ENCODE measurements at places on chromosomes 1 and 21. TPM values are rescaled to one million over a fixed set of nuclear protein-coding genes. Genes with fewer than 3 reads are reported as not detected.

DNA sequence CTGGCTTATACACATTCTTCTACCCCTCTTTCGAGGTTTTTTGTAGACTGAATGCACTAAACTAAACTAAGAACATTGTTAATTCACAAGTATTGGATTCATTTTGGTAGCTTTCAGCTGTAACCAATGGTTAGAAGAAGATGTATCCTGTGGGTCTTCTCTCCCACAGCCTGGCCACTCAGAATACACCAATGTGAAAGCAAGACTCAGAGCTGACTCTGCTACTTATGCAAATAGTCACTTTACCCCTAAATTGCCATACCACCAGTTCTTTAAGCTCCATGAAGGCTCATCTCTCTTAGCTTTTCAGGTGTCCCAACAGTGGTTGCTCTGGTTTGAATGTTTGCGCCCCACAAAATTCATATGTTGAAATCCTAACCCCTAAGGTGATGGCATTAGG, 60.1 kb downstream of the RGS13 start:
- no peak overlapping the region for H3K4me3 ChIP-seq
- DNase-seq: no peak
- no peaks in the 10 kb centered on the region for H3K36me3 ChIP-seq
- peaks cover 9% of the 10 kb centered on the region for H3K4me1 ChIP-seq
- no peak overlapping the region for H3K27ac ChIP-seq

- no peak overlapping the region for H3K4me3 ChIP-seq
- H3K4me1 ChIP-seq: no peaks in the 10 kb centered on the region
- no peak overlapping the region for H3K27ac ChIP-seq
- H3K27me3 ChIP-seq: no peaks in the 10 kb centered on the region
These were observed 14.2 kb upstream of the CELSR2 start for GRCh38 chr1:109235137-109235536.

DNA sequence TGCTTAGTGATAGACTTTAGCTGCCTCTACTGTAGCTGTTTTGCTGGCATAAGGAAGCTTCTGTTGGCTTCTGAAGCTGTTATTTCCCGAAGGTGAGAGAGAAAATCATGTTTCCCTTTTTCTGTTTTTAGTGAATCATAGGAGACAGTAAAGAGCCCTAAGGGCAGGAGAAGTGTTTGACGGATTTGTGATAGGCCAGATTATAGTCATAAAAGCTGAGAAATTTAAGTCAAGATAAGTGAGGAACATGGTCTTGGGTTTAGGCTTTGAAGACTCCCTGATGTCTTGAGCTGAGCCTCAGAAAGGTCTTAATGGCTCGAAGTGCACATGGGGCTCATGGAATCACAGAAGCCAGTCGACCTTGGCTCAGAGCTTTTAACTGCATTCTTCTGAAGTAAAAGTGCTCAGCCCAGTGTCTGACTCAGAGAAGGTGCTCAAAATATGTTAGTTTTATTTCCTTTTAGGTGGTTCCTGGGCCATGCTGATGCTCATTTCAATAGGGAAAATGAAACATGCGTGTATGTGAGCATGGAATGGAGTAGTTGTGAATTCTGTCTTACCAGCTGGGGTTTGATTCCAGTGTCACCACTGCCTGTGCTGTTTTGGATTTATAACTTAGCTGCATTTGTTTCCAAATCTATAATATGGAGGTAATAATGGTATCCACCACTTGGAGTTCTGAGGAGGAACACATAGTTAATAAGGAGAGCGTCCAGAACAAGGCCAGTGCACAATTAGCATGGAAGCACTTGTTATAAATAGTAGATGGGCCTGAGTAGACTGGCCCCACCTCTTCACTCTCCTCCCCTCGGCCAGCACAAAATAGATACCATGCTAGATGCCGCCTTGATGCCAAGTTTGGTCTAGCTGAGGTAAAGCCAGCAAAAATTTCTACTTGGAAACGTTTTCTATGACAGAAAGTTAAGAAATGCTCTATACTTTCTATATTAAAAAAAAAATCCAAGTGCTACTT, 99.2 kb downstream of the C1orf21 start:
- no peaks in the 10 kb centered on the region for H3K27me3 ChIP-seq
- no peaks in the 10 kb centered on the region for H3K4me1 ChIP-seq
- H3K27ac ChIP-seq: no peak overlapping the region

DNA sequence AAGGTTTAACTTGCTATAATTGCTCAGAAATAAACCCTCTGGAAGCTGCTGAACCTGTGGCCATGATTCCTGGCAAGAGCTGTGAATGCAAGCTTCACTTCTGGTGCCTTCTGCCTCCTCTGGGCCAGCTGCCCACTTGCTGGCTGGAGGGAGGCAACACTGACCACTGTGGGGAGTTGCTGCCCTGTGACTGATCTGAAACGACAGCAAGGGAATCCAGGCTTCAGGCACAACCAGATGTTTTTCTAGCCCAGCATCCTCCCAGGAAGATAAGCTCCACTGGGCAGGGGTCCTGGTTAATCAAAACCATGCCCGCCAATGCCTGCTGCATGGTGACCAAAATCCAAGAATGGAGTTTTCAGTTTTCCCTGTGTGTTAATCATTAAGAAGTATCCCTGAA, 180.0 kb upstream of the HMGB4 start:
- H3K36me3 ChIP-seq: no peaks in the 10 kb centered on the region
- no peaks in the 10 kb centered on the region for H3K4me1 ChIP-seq
- H3K27ac ChIP-seq: no peak overlapping the region
- H3K4me3 ChIP-seq: no peak overlapping the region

- DNase-seq: no peak
- H3K4me3 ChIP-seq: no peak overlapping the region
- no peak overlapping the region for H3K27ac ChIP-seq
- no peaks in the 10 kb centered on the region for H3K4me1 ChIP-seq
- H3K27me3 ChIP-seq: no peaks in the 10 kb centered on the region
These were observed 41.2 kb upstream of the ZC3H12A start for GRCh38 chr1:37433171-37433570.

DNA sequence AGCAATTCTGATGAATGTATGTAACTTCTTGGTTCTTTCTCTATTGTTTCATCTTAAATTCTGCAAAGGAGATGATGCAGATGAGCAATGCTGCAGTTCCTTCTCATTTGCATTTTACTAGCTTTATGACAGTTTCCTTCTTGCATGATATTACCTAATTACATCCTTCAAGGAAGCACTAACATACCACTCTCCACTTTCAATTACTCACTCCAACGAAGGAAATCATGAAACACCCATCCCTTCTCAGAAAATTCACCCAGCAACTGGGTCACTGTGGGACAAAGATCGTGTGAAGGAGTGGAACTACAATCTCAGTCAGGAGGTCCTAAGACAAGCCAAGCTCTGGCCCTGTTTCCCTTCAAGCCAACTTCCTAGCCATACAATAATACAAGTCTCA, 142.3 kb downstream of the CHD1L start:
- DNase-seq: no peak
- no peaks in the 10 kb centered on the region for H3K4me1 ChIP-seq
- no peaks in the 10 kb centered on the region for H3K36me3 ChIP-seq
- H3K27ac ChIP-seq: no peak overlapping the region

GRCh38 chr1:25831569-25832196, 11.9 kb downstream of the MTFR1L start:
- no peak overlapping the region for H3K4me3 ChIP-seq
- peaks cover 5% of the 10 kb centered on the region for H3K4me1 ChIP-seq
- no peak overlapping the region for H3K27ac ChIP-seq
- no peaks in the 10 kb centered on the region for H3K27me3 ChIP-seq
- DNase-seq: no peak

The CLDN8 gene
- polyA plus RNA-seq: not detected

The TBX15 gene
- 0.01 TPM for polyA plus RNA-seq

The SELL gene
- polyA plus RNA-seq: 0.68 TPM

Data from endothelial cell of umbilical vein (primary cell).